ENCODE measurements at places on chromosomes 6 and 20.

DNA sequence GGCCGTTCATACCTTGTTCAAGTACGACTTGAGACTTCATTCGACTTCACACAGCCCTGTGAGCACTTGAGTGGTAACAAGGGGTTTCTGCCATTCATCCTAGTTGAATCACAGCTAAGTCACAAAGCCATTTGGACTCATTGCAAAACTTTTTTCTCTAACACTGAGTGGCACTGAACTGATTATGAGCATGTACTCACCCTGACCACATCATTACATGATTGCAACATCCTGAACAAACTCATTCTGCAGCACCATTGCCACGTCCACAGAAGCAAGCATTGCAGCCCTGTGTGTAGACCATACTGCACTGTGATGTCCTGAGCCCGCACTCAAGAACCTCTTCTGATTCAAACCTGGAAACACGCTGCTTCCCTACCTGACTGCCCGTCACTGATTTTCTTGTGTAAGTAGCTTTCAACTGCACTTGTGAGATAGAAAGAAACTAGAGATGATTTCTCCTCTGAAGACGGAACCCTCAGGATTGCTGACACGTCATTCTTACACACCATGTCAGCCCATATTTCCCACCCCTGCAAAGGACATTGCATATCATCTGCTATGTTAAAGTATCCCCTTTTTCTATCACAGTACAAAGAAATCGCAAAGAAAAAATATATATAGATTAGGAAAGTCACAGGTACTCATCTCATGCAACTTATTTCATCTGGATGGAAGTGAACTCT, 81.6 kb downstream of the C6orf118 start:
- peak; percentile 54 for DNase-seq

DNA sequence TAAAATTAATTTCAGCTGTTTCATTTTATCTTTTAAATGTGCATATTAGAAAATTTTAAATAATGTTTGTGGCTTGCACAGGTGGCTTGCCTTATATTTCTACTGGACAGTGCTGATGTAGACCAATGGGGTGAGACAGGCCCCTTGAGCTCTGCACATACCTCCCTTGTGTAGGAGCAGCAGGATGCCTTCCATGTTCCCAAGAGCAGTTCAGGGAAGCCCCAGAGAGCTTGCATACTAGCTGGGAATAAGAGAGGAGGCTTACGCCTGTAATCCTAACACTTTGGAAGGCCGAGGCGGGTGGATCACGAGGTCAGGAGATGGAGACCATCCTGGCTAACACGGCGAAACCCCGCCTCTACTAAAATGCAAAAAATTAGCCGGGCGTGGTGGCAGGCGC, 61.4 kb downstream of the RFPL4B start:
- DNase-seq: no peak

- peak; percentile 31 for DNase-seq
Observed at GRCh38 chr6:79413562-79414002, 123.6 kb downstream of the LCA5 start.

GRCh38 chr6:156897907-156898531, 120.8 kb downstream of the ARID1B start:
- DNase-seq: no peak

GRCh38 chr6:151242420-151242861, 2.7 kb downstream of the AKAP12 start:
- DNase-seq: no peak

DNA sequence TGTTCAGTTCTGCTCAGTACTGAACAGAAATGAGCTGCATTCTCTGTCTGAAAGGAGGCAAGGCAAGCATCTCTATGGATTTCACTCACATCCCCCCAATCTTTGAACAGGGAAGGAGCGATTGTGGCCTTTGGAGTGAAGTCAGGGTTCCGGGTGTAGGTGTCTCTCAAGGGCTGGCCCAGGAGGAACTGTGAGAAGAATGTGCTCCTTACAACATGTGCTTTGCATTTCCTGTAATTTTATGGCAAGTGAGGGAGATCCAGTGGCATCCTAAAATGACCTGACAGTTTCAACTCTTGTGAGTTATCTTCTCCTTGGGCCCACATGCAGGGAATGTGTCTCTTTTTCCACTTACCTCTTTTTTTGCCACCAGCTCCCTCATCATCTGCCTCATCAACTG, 63.0 kb upstream of the RIN2 start:
- no peak for DNase-seq

DNA sequence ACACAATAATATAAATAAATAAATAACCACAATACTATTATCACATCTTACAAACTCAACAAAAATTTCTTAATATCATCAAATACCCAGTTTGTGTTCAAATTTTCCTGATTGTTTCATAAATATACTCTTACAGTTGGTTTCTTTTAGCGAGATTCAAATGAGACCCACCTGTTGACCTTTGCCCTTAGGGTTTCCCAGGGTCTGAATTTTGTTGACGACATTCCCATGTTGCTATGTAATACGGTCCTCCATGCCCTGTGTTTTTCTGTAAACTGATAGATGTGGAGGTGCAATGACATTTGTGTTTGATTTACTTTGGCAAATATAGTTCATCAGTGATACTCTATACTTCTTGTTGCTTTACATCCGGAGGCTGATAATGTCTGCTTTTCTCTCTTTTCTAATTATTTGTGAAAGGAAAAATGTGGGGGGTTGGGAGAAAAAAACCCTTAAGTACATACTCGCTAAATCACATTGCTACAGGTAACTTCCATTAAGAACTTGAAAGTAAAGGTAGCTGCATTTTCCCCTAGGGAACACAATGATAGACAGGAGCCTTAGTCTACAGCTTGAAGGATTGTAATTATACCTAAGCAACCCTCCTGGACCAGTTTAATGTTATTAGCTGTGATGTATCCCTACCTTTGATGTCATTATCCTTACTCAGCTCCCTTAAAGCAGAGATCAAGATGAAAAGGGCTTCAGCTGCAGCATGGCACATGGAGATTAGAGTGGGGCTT, 6.6 kb downstream of the MOG start:
- no peak for DNase-seq

GRCh38 chr20:16672299-16672698, 57.5 kb upstream of the SNRPB2 start:
- DNase-seq: no peak

All from HS-5 (cell line).